ENCODE measurements at places on chromosomes 4 and X.

DNA sequence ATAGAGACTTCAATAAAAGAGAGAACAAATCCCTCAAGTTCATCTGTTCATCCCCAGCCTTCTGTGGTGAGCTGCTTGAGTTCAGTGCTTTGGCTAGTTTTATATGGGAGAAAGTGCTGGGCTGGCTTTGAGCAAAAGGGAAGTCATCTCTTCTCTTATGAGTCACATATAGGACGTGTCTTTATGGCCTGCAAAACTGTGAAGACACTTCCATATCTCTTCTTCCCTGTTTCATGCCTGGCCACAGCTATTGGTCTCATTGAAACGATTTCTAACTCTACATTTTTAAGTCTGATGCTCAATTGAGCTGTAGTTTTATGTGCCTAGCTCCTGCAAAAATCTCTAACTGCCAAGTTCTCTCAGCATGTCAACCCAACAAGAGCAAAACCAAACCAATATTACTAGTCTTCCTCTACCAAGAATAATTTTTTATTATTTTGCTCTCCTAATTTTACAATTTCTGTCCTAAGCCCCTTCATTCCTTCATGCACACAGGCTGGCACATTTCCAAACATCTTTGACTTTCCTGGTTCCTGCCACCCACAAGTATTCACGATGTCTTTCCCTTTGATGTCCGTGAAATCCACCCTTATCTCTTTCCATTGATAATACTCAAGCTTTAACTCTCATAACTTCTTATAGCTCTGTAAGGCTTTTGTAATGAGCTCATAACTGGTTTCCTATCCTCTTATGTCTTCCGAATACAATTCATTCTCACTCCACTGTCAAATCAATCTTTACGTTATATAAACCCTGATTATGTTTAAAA, 165.3 kb downstream of the BTC start:
- no peak for DNase-seq

DNA sequence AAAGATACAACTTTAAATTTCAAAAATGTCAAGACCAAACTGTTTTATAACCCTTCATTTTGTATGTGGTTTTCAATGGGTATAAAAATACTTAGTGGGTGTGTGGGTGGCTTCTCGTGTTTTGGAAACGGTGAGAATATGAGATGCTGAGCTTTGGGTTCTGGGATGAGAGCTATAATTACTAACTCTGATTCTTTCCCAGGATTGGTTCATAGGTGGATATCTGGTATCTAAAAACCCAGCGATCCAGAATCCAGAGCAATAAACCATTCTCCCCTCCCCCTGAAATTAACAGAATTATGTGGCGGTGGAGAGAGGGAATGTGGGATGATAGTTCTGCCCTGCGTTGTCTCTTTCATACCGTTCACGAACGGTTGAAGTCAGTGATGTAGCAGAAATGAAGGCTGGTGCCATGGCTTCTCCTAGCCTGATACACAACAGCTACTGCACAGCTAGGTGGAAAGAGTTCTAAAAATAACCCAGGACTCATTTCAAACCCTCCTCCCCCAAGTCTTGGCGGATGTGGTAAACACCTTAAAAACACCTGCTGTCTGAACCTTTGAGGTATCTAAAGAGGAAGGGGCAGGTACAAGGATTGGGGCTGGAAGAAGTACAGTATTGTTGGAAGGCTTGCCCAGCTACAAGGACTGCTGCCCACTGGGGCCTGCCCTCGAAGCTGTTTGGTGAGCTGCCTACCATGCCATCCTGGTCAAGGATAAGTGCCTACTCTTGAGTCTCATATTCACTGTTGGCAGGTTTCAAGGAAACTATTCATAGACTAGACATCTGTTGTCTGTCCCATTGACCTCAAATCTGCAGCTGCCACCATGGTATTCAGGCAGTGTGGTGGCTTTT, 44.5 kb downstream of the SEPTIN11 start:
- DNase-seq = no peak

- DNase-seq = no peak
Observed at GRCh38 chr4:153112041-153112441, 92.2 kb upstream of the TRIM2 start.

GRCh38 chr4:95556207-95556859, 7.6 kb upstream of the UNC5C start:
- no peak for DNase-seq

DNA sequence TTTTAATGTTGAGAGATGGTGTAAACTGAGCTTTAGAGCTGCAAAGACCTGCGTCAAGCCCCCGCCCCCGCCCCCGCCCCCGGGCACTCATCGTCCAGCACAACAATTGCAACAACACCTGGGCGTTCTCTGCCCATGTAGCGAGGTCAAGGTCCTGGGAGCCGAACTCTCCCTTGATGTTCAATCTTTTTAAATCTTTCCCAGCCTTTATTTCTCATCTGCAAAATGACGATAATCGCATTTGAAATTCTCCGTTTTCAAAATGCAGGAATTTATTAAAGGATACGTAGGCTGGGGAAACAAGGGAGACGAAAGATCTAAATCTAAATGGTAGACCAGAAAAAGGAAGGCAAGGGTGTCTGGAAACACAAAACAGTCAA, 648 bp upstream of the MSMO1 start:
- DNase-seq = no peak
